ENCODE measurements at places on chromosomes 7 and 10. TPM values are rescaled to one million over a fixed set of nuclear protein-coding genes. Genes with fewer than 3 reads are reported as not detected.

GRCh38 chr7:69450456-69450855 lies 147.8 kb upstream of the AUTS2 start:
- DNase-seq = no peak

DNA sequence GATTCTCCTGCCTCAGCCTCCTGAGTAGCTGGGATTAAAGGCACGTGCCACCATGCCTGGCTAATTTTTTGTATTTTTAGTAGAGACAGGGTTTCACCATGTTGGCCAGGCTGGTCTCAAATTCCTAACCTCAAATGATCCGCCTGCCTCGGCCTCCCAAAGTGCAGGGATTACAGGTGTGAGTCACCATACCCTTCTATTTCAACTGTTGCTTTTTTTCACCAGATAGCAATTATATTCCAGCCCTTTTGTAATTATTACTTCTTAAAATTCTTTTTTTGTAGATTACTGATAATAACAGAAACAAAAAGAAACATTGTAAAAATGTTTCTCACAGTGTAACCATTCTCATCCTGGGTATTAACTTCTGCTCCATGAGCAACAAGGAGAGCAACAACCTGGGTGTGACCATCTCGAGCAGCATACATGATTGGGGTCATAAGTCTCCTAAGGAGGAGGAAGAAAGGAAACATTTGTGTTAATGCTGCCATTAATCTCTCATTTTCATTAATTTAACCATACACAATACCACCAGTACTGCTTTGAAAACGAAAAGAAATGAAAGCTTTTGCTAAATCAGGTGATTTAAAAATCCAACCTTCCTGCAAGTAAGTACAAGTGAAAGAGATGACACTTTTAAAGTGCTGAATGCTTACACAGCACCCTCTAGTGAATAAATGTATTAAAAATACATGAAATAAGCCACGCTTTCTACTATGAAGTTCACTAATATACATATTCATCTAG lies 41.8 kb downstream of the ASZ1 start:
- DNase-seq = peak; percentile 19

- no peak for DNase-seq
These were observed at the start of gene TRIM24 for GRCh38 chr7:138460176-138460648. TRIM24 (plus strand) TSS chr7:138460259; CDS start chr7:138460549, 290 bp downstream.

DNA sequence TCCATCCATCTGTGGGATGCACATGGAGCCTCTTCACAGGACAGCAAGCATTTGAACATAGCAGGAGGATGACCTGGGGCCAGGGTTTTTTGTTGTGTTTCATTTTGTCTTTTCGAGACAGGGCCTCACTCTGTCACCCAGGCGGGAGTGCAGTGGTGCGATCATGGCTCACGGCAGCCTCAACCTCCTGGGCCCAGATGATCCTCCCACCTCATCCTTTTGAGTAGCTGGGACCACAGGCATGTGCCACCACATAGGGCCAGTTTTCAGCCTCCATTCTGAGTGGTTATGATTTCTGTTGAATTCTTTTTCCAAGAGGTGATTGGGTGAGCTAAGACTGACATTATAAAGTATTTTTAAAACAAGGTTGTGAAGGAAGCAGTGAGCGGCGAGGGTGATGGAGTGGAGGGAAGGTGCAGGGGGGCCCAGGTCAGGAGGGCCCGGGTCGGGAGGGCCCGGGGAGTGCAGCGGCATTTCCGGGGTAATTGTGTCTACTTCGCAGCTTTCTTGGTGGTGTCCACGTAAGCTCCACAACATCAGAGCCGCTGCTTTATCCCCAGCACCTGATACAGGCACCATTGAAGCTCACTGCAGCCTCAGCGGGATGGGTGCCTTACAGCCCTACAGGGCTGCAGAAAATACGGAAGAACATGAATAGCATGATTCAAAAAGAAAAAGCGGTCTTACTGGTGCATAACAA lies 12.0 kb upstream of the LARP4B start:
- DNase-seq = no peak

DNA sequence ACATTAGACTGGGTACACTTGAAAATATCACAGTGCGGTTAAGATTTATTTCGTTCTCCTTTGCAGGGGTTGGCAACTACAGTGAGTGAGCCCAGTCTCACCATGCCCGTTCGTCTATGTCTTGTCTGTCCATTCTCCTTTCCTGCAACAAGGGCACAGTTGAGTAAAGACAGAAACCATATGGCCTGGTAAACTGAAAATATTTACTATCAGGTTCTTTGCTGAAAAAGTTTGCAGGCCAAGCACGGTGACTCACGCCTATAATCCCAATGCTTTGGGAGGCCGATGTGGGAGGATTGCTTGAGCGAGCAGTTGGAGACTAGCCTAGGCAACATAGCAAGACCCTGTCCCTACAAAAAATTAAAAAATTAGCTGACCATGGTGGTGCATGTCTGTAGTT lies 11.4 kb upstream of the KCTD7 start:
- DNase-seq = no peak

- DNase-seq = no peak
These were observed 78.0 kb downstream of the SAMD9 start for GRCh38 chr7:93039786-93040185.

- no peak for DNase-seq
These were observed 3.6 kb downstream of the PSAP start for GRCh38 chr10:71847418-71847817.

Gene PRLHR
- not detected for total RNA-seq

Gene WEE2
- not detected for total RNA-seq

Gene C7orf33
- total RNA-seq = not detected

Gene SPDYE5
- total RNA-seq = not detected

Data from mammary epithelial cell (primary cell).